ENCODE measurements at places on chromosomes 7 and 10. TPM values are rescaled to one million over a fixed set of nuclear protein-coding genes. Genes with fewer than 3 reads are reported as not detected.
A peak's percentile ranks its signal among the peaks of the same experiment; 100 is the strongest.

The SPDYE16 gene
- not detected for total RNA-seq

GRCh38 chr10:86795353-86795752, 38.9 kb downstream of the BMPR1A start:
- DNase-seq = no peak

DNA sequence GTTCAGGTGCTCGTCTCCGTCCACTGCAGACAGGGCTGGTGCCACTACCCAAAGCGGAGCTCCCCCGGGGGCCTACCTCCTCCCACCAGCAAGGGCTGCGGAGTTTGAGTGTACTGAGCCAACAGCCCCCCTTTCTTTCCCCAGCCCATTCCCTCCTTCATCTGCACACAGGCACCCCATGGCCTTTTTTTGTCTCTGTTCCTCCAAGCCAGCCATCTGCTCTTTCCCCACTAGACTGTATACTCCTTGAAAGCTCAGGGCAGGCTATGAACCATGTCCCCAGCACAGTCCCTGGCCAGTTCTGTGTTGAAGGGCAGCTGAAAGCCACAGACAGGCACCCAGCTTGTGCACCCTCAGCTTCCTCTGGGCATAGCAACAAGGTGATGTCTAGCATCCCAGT, 99.4 kb downstream of the ZMIZ1 start:
- no peak for DNase-seq

DNA sequence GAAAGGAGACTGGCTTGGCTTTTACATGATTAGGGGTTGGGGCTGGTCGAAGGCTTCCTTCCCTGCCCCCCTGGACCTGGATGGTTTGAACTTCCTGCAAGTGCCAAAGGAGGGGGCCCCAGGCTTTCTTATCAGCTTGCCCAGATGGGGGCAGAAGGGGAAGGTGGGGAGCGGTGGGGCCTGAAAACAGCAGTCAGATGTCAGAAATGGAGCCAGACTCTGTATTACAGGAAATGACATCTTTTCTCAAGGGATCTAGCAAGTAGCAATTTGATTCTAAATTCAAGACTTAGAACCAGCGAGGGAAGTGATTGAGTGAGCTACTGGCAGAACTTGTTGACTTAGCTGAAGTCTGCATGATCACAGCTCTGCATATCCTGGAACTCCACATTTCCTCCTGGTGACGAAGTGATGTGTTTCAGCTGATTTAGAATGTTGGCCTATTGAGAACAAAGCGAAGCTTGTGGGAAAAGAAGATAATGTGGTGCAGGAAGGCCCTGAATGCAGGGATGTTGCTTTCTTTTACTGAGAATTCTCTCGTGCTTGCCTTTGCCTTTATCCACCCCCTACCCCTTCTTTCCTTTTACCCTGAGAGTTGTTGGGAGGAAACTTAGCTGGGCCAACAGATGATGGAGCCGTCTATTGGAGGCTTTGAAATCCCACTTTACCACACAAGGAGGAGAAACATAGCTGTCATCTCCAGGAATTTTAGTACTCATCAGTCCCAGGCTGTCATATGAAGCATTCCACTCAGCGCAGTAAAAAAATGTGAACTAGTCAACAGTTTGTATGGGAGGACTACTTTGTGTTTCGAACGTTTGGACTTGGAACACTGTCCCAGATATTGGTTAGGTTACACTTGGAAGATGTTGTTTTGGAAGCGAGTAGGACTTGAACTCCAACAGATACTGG, 43.2 kb downstream of the CCNY start:
- peak; percentile 10 for DNase-seq

DNA sequence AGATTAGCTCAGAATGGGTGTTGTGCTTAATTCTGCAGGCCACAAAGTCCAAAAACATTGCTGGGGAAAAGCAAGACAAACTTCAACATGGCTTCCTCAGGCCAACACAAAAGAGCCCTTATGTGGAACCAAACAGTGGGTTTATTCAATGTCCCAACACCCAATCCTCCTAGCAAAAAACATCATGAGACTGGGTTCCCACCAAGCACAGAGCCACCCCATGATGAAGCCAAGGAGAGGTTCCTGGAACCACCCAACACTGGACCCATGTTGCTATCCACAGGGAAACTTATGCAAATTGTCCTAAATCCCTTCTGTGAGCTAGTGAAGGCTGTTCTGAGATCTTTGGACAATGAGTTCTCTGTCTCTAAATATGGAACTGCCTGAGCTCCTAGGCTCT, 24.0 kb downstream of the SLC25A13 start:
- DNase-seq = no peak

The OPN1SW gene
- not detected for total RNA-seq

The NDUFB8 gene
- 128 TPM for total RNA-seq

- no peak for DNase-seq
Observed at GRCh38 chr7:35691827-35692307, 3.1 kb downstream of the HERPUD2 start.

DNA sequence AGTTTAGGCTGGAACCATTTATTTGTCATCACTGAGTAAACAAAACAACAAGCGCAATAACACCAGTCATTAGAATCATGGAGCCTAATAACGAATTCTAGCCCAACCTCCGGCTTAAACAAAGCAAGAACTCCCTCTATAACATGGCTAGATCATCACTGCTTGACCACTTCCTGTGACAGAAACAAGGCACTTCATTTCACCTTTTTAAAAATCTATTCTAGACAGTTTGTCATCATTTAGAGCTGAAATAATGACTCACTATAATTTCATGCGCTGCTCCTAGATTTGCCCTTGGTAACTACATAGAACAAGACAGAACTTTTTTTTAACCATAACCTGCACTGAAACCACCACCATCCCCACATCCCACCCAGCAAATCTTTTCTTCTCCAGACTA, 81.3 kb downstream of the OSBPL3 start:
- no peak for DNase-seq

- DNase-seq = no peak
Observed at GRCh38 chr7:133520248-133520647, 267.4 kb downstream of the EXOC4 start.

DNA sequence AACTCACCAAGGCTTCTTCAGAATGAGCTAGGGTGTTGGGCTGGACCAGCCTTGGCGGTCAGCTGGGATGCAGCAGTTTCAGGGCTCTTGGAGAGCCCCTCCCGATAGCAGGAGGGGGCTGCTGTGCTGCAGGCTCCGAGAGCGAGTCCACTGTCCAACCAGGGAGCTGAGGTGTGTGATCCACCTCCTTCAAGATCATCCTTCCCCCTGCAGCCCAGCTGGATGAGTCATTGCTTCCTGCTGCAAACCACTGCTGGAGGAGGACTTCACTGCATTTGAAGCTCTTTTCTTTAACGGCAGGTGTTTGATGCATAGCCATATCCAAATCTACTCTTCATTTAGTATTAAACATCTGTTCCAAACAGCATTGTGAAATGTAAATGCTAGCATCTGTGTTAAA, 54.2 kb upstream of the EBF3 start:
- no peak for DNase-seq

GRCh38 chr10:3472287-3473051, 299.9 kb upstream of the PITRM1 start:
- peak; percentile 60 for DNase-seq

DNA sequence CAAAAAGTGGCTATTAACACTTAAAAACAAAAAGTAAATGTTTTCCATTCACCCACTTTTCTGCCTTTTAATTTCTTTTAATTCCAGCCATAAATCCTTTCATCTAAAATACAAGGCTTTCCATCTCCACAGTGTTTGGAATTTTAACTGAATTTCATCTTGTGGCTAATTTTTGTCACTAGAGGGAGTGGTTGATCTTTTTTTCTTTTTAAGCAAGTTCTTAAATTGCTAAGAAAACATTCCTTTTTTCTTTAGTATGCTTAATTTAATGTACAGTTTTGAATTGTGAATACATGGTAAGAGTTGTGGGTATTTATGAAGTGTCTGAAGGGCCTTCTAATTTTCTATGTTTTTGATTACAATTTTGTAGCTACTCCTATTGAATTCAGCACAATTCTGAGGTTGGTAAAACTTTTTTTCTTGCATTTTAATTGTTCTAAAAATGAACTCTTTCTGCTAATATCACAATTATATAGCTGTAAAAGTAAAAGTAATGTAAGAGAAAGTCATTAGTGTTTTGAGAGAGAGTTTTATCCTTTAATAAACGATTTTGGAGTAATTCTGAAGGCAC, 54.9 kb upstream of the ANK3 start:
- DNase-seq = no peak

DNA sequence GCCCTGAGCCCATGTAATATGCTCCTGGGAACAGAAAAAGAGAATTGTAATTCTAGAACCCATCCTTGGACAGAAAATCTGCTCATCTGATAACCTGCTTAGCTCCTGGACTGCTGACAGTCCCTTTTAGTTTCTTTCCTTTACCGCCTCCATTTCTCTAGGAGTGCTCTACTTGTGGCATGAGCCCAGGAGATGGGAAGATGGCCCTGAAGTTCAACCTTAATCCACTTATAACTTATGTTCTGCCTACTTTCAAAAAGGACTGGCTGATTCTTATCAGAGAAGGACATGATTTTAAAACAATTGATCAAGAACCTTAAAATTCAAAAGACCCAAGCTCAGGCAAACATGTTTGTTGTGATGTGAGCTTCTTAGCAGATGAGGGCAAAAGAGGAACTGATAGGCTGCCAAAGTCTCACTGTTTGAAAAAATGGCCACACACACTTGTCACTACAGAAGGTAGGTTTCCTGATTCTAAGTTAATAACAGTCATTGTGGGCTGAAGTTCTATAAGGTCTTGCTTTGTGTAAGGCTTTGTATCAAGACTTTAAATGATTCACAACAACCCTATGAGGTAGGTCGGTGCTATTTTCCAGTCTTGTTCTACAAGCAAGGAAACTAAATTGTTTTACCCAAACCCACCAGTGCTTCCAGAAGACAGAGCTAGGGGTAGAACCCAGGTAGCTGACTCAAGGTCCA, 94.3 kb upstream of the AFAP1L2 start:
- DNase-seq = no peak

GRCh38 chr7:132933072-132933458, 148.8 kb downstream of the CHCHD3 start:
- no peak for DNase-seq

- no peak for DNase-seq
Observed at GRCh38 chr7:36784991-36785940, 61.0 kb upstream of the AOAH start.

DNA sequence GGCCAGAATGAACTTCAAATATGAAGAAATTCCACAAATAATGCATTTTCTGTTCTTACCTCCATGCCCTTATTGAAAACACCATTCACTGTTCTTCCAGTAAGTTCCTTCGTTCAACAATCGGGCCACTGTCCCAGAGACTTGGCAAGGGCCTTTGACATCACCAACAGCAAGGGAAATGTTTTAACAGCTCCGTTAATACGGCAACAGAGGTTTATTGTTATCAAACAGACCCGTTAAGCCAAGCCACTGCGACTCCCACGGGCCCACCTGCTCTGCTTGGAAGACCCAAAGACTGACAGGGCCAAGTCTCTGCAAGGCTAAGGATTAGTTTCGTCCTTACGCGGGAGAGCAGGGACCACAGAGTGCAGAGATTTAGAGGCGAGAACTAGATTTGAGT, 43.4 kb upstream of the LYZL1 start:
- DNase-seq = no peak

GRCh38 chr10:33781606-33782395, 447.3 kb upstream of the NRP1 start:
- DNase-seq = no peak

- no peak for DNase-seq
Observed at GRCh38 chr10:29923416-29923965, 135.9 kb downstream of the JCAD start.

The XRCC2 gene
- total RNA-seq = 23.1 TPM

- peak; percentile 63 for DNase-seq
Observed at GRCh38 chr10:80599424-80599847, 61.7 kb downstream of the SH2D4B start.

The SSC4D gene
- total RNA-seq = not detected

DNA sequence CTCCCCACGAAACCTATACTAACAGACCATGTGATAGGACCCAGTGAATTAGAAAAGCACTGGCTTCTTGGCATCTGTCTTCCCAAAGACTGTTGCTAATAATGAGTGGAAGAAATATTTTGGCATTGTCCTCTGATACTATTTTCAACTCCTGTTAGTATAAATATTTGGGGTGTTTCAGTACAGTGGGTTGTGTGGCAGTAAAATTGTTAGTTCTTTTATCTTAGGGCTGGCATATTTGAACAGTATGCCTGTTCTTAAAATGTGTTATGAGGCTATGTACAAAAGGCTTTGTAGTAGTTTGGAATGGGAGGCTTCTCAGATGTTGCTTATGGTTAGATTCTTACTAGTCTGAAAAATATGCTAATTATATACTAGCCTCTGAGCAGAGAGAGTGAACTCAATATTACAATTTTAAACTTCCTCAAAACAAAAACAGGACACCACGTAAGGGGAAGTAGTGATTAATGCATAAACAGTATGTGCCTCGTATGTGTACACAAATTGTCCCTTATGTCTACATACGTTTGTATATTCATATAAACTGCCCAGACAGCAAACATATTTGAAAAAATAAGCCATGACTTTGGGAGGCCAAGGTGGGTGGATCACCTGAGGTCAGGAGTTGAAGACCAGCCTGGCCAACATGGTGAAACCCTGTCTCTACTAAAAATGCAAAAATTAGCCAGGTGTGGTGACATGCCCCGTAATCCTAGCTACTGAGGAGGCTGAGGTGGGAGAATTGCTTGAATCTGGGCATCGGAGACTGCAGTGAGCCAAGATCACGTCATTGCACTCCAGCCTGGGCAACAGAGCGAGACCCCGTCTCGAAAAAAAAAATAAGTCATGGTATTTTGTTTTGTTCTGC, 115.4 kb downstream of the ARID5B start:
- no peak for DNase-seq

DNA sequence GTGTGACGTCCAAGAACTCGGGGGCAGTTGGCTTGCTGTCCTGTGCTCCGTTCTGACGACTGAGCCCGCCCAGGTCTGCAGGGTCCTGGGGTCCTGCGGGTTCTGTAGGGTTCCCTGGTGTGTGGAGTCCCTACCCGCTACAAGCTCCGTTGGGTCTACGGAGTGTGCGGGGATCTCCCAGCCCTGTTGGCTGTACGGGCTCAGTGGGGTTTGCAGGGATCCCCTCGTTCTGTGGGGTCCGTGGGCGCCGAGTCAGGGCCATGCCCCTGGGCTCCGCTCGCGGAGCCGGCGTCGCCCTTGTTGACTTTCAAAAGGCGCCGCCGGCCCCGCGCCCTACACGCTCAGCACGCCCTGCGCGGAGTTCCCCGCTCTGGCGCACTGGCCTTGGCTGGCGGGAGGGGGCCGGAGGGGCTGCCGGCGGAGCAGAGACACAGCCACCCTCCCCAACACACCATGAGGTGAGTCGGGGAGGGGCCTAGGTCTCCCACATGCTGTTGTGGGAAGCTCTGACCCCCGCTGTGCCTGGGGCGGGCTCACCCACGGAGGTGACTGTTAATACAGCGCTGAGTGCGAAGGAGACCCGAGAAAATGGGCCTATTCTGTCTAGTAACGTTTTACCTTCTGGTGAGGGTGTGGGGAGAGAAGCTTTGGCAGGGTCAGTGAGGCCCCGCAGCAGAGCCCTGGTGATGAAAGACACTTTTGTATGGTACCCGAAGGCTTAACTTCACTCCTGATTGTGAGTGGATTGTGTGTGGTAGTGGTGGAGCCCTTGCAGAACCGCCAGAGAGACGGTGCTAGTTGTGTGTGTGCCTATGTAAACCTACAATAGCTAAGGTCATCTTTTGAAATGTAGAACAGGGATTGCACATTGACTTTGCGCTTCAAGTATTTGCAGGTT, 8.1 kb downstream of the TASOR2 start:
- peak; percentile 49 for DNase-seq

Measured in Calu3 (cell line).